ENCODE measurements at places on chromosomes 4 and X.

DNA sequence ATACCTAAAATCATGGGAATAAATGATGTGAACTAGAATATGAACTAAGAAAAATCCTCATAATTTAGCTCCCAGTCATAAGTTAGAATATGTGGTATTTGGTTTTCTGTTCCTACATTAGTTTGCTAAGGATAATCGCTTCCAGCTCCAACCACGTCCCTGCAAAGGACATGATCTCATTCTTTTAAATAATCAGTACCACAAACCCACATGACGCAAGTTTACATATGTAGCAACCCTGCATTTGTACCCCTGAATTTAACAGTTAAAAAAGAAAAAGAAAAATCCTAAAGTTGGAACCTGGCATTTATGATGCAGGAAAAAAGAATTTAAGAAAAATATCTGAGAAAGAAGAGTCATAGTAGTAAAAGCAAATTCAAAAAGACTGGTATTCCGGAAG lies 13.3 kb downstream of the UBA6 start:
- DNase-seq, result peak; percentile 19

GRCh38 chr4:150072906-150073714 lies 5.1 kb upstream of the DCLK2 start:
- DNase-seq, result peak; percentile 64

- peak; percentile 11 for DNase-seq
These were observed 730 bp downstream of the MANBA start for GRCh38 chr4:102759831-102760644.

GRCh38 chr4:133483600-133484246 lies 334.6 kb downstream of the PCDH10 start:
- peak; percentile 22 for DNase-seq

- DNase-seq, result no peak
These were observed 174.9 kb upstream of the CTSO start for GRCh38 chr4:156128616-156129015.

GRCh38 chrX:1378306-1378759 lies 13.6 kb downstream of the SLC25A6 start:
- DNase-seq, result no peak

DNA sequence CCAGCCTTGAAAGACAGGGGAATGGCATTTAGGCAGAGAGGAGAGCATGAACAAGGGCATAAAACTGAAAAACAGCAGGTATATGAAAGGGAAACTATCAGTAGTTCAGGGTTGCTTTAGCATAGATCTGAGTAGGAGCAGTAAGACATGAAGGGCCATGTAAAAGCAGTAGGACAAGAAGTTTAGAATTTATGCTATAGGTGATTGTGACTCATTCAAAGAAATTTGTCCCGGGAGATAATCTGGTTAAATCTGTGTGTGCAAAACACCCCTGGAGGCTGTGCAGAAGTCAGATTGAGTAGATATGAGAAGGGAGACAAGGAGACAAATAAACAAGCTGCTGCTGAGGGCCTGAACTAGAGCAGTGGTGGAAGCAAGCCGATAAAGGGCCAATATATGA lies 109.1 kb upstream of the BMP3 start:
- no peak for DNase-seq

DNA sequence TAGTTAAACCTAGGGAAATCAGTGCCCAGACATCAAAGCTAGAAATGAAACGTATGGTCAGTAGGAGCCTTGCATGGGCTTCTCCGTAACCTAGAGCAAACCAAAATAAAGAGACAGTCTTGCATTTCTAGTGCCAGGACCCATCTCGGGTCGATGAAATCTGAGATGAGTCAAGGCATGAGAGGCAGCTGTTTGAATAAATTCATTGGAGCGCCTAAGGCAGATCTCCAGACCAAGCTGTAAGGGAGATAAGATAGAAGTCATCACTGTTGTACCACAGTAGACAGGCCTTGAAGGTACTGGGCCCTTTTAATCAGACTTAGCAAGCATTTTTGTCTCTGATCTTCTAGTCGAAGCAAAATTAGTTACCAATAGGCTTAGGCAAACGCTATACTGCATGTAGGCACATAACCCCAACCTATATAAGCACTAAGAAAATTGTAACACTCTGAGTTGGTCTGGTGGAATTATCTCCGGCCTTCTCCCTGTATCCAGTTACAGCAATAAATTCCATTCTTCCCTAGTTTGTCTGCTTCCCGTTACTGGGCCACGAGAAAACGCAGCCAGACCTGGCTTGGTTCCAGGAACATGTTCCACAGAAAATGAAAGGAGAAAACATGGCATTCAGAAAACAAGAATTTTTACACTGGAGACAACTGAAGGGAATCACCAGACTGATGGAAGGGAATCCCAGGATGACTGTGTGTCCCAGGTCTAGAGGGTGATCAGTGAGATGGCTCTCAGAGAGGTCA lies 21.1 kb upstream of the PAPSS1 start:
- DNase-seq, result no peak

- no peak for DNase-seq
These were observed 133.0 kb downstream of the SHROOM4 start for GRCh38 chrX:50680990-50681389.

DNA sequence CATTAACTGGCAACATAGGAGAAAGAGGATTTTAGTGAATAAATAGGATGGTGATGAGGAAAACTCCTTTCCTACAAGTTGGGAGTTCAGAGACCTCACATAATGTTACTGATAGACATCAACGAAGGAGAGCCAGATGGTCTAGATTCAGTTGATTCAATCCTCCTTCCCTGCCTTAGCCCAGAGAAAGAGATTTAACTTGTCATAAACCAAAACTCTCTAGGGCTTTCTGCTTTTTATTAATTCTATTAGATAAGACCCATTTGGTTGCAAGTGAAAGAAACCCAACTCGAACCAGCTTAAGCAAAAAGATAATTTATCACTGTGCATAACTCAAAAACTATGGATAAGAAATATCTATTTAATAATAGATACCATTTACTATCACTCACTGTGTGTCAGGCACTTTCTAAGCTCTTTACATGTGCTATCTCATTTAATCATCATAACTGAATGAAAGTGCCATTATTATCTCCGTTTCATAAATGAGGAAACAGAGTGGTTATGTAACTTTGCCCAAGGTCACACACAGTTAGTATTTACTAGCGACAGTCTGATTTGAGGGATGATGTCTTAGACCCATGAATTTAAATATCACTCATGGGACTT lies 4.3 kb upstream of the UNC5C start:
- DNase-seq, result no peak

DNA sequence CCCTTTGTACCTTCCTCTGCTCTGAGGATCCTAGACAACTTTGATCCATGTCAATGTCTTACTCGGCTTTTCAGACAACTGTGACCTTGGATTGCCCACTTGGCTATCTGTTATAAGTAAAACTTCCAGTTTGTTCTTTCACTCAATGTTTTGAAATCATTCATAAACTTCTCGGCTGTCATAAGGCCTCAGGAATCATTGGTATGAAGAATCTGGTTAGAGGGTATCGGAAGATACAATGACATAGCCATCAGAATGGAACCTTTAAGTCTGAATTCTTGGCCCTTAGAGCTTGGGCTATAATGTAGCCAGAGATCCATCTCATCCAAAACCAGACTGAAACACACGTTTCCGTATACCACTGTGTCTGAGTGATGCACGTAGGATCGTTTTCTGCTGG lies 59.0 kb upstream of the WDR1 start:
- no peak for DNase-seq

- no peak for DNase-seq
These were observed 216.6 kb downstream of the KDR start for GRCh38 chr4:54908763-54909162.

- DNase-seq, result no peak
These were observed 11.2 kb upstream of the PLAC8 start for GRCh38 chr4:83125738-83126141.

DNA sequence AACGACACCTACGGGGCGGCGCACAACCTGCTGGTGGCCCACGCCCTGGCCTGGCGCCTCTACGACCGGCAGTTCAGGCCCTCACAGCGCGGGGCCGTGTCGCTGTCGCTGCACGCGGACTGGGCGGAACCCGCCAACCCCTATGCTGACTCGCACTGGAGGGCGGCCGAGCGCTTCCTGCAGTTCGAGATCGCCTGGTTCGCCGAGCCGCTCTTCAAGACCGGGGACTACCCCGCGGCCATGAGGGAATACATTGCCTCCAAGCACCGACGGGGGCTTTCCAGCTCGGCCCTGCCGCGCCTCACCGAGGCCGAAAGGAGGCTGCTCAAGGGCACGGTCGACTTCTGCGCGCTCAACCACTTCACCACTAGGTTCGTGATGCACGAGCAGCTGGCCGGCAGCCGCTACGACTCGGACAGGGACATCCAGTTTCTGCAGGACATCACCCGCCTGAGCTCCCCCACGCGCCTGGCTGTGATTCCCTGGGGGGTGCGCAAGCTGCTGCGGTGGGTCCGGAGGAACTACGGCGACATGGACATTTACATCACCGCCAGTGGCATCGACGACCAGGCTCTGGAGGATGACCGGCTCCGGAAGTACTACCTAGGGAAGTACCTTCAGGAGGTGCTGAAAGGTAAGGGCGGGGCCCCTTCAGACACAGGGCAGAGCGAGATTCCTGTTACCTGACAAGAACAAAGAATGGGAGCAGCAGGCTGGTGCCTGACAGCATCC lies 11.7 kb downstream of the RPL9 start:
- DNase-seq, result no peak

GRCh38 chr4:16140231-16140878 lies 56.5 kb upstream of the PROM1 start:
- no peak for DNase-seq

- no peak for DNase-seq
These were observed 39.9 kb downstream of the PSAPL1 start for GRCh38 chr4:7394681-7395451.

DNA sequence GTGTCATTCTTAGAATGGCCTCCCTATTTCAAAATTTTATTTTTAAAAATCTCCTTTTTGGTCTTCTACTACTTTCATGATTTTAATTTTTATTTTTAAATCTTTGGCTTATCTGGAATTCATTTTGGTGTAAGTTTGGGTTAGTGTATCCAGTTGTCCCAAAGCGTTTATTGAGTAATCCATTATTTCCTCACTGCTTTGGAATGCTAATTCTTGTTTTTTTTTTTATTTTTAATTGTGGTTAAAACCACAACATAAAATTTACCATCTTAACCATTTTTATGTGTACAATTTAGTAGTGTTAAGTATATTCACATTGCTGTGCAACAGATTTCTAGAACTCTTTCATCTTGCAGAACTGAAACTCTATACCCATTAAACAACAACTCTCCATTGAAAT lies 8.7 kb downstream of the CITED1 start:
- DNase-seq, result no peak

DNA sequence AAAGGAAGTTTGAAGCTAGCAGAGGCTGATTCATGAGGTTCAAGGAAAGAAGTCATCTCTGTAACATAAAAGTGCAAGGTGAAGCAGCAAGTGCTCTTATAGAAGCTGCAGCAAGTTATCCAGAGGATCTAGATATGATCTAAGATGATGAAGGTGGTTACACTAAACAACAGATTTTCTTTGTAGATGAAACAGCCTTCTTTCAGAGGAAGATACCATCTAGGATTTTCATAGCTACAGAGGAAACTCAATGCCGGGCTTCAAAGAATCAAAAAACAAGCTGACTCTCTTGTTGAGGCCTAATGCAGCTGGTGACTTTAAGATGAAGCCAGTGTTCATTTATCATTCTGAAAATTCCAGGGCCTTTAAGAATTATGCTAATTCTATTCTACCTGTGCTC lies 28.8 kb downstream of the NR0B1 start:
- no peak for DNase-seq

DNA sequence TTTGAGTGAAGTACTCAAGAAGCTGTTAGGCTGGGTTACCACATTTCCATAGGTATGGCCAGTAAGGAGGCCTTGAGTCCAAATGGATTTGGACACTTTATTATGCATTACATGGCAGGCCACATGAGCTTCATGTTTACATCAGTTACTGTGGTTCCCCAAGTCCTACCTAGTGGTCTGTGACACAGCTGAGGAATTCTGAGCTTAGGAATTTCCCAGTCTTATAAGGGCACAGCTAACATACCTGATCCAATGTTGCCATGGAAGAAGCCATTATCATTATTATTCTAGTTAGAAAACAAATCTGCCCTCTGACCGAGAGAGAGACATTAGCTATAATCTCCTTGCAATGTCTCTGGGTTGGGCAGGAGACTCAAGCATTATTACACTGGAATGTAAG lies 174.4 kb upstream of the NUDT10 start:
- no peak for DNase-seq

GRCh38 chrX:106243376-106243775 lies 75.3 kb downstream of the PWWP3B start:
- DNase-seq, result no peak

DNA sequence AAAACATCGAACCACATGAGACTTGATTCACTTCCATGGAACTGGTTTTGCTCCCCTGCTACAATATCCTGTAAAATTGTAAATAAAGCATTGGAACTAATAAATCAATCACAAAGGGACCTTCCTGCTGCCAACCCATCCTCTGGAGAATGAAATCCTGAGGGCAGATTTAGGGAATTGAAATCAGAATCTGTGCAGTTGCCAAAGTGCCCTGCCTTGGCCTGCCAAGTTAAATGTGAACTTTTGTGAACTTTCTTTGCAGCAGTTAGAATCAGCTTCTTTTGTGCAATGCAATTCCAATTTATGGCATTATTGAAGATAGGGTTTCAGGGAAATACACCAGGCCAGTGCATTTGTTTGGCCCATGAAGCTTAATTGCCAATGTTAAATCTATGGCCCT lies 263.1 kb downstream of the PTTG2 start:
- DNase-seq, result no peak

GRCh38 chr4:139808808-139809756 lies 143.5 kb downstream of the MGST2 start:
- no peak for DNase-seq

DNA sequence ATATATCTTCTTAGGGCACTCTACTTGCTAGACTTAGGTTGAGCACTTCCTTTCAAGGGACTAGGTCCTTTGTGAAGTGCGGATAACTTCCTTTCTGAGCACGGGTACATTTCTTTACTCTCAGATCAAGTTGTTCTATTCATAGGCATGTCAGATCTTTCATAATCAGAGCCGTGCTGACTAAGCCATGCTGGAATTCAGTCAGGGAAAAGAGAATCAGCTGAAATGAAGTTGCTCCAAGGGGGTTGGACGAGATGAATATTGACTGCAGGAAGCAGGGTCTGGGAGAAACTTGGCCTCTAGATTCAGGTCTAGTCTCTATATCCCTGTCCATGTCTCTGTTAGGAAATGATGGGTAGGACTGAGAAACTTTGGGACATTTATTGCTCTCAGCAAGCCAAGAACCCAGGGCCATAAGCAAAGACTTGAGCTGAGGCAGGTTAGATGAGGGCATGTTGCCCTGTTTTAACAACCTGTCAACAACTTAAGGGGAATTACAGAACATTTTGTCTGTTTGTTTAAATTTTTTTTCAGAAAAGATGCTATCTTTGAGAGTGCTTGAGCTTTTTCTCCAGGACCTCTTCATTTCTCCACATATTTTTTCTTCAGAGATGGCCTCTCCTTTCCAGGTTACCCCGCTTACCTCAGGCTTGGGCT lies 28.3 kb downstream of the AREG start:
- peak; percentile 78 for DNase-seq

GRCh38 chr4:111666826-111667360 lies 478.4 kb upstream of the FAM241A start:
- DNase-seq, result no peak
